ENCODE measurements at places on chromosomes 5 and 9.

GRCh38 chr9:128635266-128636023 lies 21.2 kb downstream of the DYNC2I2 start:
- DNase-seq: no peak

DNA sequence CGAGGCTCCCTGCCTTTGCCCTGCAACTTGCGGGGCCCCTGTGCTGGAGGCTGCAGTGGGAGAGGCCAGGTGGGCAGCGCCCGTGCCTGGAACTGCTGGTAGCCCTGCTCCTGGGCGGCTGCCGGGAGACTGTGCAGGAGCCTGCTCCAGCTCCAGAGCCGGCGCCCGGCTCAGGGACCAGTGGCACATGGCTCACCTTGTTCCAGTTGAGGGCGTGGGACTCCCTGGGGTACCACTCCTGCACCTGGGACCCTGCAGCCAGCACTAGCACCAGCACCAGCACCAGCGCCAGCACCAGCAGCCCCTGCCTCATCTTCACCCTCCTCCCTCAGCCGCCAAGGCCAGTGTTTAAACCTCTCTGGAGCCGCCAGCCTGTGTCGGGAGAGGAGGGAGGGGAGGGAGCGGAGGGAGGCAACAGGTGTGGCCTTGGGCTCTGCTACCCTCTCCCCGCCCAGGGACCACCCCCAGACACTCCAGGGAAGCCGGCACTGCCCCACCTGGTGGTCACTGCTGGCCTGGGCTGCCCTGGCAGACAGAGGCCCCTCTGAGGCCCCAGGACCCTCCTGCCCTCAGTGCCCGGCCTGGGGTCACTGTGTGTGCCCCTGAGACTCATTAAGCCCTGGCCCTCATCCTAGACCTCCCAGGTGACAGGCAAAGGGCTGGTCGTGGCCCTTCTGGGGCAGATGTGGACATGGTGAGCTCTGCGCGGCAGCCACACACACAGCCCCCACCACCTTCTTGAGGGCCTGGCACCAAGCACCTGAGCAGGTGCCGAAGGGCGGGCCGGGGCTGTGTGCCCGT lies at the start of gene LCN10:
TSS of gene LCN10 (minus strand) at position 350 of the 801 bp plus-strand sequence. CDS start at position 313, 37 bp downstream.
- no peak for DNase-seq

DNA sequence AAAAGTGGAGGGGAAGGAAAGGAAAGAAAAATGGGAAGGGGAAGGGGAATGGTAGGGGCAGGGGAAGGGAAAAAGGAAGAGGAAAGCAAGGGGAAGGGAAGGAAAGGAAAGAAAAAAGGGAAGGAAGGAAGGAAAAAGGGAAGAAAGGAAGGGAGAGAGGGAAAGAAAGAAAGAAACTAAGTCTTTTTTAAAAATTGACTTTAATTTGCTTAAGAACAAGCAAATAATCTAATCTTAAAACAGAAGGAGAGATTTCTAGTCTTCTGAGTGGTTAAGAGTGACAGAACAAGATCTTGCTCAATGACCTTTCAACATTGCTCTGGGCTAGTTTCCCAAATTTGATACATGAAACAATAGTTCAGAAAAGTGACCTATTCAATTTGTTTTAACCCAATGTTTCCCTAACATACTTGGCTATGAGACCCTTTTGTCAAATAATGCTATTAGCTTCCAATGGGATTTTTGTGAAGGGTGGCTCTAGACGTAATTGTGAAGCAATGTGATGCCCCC lies 33.4 kb upstream of the GLIS3 start:
- DNase-seq: no peak

DNA sequence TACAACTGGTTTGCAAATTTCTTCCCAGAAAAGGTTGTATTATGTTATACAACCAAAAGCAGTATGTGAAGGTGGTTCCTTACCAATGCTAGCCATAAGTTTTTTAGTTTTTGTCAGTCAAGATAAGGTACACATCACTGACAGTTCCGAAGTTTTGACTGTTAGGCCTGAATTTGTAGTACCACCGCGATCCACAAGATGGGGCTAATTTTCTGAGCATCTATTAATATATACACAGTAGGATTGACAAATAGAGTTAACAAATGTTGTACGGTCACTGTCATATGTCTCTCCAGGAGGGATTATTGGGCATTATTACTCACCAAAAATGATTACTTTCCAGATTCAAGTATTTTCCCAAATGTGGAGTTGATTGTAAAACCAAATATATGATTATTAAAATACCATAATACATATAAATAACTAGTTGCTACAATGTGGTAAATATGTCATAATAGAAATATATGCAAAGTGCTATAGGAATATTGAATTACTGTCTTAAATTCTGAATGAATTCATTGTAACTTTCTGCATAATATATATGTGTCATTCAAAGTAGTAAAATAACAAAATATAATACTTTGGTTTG lies 28.4 kb upstream of the LRRC19 start:
- DNase-seq: peak; percentile 30

- no peak for DNase-seq
These were observed 11.1 kb downstream of the VAV2 start for GRCh38 chr9:133980864-133981588.

DNA sequence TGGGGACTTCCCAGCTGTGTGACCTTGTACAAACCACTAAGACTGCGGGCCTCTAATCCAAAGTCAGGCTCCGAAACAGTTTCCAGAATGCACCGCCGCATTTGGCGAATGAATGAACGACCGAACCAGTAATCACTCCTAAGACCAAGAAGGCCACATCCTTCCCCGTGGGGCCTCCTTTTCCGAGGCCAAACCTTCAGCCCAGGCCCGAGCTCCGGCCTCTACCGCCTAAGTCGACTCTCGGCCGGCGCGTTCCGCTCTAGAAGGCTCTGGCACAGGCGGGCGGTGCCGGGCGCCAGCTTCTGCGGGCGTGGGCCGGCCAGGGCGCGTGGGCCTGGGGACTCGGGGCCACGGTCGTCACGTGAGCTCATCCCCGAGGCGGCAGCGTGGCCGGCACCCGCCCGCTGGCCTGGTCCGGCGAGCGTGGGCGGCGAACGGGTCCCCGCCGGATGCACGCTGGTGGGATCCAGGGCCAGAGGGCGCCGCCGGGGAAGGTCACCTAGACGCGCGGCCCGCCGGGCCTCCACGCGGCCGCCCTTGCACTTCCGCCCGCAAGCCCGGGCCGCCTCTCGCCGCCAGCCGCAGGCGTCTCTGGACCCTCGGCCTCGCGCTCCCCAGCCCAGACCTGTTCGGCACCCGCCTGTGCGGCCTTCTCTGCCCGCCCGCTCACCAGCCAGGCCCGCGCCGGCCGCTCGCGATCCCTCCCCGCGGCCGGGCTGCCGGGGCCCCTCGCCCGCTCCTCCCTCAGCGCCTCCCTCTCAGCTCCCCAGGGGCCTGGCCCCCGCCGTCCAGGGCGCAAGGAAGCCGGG lies 754 bp downstream of the VDAC1 start:
- DNase-seq: peak; percentile 26

DNA sequence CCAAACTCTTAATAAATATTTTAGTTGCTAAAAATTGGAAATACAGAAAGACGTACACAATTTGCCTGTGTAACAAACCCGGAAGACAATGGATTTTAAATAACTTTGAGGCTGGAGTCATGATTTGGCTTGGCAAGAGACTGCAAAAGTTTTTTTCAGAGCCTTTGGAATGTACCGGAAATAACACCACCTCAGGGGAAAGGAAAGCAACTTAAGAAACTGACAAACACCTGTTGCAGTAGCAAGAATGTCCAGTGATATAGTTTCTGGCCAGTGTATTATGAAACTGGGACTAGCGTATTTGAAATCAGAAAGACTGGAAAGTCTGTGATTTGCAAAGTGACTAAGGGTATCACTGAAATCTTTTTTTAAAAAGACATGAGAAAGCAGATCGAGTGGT lies 842 bp downstream of the MUSK start:
- no peak for DNase-seq

DNA sequence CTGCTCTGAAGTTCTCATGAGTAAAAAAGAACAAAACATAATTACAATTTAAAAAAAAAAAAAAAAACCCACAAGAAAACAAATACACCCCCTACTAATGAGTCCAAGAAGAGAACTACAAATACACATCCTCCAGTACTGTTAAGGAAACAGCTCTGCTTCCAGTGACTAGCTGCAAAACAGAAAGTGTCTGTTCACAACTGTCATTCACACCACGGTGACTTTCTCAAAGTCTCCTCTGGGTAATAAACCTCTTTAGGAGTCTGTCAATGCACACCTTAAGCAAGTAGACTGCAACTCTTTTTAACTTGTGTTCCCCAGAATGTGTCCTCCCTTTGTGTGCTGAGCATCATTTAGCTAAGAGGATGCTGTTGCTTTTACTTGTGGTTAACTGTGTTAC lies 6.2 kb downstream of the REEP5 start:
- DNase-seq: no peak

GRCh38 chr5:91898019-91898418 lies 514.9 kb upstream of the ARRDC3 start:
- no peak for DNase-seq

DNA sequence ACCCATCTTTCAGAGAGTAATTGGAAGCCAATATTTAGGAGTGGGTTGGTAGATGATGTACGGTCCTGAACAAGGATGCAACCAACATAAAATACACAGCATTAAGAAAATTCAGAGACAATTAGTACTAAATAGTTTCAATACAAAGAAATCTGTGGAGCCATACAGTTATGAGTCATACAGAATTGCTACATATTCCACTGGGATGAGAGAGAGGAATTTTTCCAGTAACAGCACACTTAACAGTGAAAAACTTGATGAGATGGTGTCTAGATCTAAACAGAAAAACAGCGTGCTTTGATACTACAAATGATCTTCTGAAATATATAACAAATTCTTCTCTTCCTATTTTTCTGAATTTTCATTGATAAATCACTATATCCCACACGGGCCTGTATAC lies 1999.3 kb upstream of the CDH9 start:
- DNase-seq: no peak

Data from naive thymus-derived CD4-positive, alpha-beta T cell (primary cell).